ENCODE measurements at places on chromosomes 1 and 21.
A peak's percentile ranks its signal among the peaks of the same experiment; 100 is the strongest.

GRCh38 chr1:37593726-37594125, 2.0 kb downstream of the GNL2 start:
- no peak for DNase-seq

DNA sequence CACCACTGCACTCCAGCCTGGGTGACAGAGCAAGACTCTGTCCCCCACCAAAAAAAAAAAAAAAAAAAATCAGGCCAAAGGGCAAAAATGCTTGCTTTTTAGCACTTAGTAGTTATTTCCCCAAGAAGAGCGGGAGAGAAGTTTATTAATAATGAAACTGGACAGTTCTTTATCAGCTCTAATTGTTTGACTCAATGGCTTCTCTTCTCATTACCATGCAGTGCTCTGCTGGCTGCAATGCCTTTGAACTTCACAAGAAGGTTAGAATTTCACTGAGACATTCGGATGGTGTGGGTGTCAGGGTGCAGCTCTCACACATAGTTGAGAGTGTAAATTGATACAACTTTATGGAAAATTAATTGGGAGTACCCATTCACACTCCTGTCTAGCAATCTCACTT, 63.7 kb downstream of the EDARADD start:
- no peak for DNase-seq

- DNase-seq: no peak
These were observed 9.2 kb downstream of the GNB1 start for GRCh38 chr1:1881727-1882126.

- DNase-seq: no peak
These were observed 31.9 kb downstream of the ITSN1 start for GRCh38 chr21:33674226-33674625.

DNA sequence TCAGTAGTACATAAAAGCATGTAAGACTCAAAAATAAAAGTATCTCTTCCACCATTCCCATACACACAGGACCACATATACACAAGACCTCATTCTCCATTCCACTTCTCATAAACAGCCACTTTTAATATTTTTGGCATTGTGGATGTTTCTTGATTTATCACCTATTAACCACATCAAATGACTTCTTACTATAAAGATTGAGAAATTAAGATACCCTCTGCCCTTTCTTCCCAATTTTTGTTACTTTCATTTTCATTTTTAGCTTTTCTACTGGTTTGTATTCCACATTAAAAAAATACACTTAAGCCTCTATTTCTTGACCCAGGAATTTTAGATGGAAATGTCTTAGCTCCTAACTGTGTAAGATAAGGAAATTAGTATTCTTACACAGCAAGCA, 22.8 kb downstream of the AKT3 start:
- DNase-seq: no peak

DNA sequence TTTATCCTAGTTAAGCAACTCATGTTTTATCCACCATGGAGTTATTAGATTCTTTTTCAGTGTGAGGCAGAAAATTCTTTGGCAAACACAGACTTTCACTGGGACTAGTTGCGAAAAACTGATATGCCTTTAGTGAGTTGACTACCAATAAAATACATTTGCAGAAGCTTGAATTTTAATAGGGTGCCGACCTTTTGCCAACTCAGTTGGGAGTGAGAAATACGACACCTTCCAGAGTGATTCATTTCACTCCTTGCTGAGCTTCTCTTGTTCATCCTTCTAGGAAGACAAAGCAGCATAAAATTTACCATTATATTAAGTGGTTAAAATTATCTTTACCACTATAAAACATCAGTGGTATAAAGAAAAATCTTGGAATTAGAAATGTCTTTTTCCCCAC, 1.2 kb upstream of the KRTAP23-1 start:
- no peak for DNase-seq

GRCh38 chr1:27431601-27431940, 39.1 kb downstream of the GPR3 start:
- DNase-seq: no peak

DNA sequence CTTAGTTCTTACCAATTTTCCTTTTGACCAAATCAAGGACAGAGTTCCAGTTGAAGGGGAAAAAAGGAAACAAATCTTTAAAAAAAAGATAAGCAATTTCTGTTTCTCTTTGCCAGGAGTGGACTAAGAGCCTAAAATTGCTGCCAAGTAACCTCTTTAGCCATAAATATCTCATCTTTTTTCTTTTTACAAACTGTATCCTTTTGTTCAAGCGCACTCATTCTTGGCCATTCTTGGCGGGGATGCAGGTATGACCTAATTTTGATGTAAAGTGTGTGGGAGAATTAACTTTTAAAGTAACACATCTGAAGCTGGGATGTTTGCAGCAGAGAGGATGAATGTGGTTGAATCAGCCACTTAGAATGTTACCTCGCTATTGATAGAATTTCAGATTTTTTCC, 13.4 kb upstream of the KIF1B start:
- DNase-seq: no peak

DNA sequence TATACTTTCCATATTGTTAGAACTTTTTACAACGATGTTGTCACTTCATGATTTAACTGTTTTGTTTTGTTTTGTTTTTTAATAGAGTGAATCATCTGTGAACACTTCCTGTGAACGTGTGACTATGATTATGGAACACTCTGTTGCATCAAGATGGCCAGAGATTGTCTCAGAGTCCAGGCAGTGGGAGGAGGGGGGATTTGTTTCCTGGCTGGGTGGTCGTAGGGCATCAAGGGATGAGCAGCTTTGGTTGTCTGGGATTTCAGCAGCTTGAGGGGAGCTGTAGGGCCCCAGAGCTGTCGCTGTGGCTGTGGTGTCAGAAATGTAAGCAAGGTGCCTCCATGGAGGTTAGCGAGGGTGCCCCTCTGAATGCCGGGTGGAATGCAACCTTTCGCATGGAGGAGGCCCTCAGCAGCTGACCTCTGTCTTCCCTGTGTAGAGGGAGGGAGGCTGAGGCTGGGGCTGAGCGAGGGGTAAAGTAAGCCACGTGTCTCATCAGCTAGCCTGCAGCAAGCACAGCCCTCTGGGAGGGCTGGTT, 21.4 kb downstream of the NEK2 start:
- DNase-seq: peak; percentile 38

- DNase-seq: no peak
These were observed 80.6 kb downstream of the WLS start for GRCh38 chr1:68151690-68152089.

DNA sequence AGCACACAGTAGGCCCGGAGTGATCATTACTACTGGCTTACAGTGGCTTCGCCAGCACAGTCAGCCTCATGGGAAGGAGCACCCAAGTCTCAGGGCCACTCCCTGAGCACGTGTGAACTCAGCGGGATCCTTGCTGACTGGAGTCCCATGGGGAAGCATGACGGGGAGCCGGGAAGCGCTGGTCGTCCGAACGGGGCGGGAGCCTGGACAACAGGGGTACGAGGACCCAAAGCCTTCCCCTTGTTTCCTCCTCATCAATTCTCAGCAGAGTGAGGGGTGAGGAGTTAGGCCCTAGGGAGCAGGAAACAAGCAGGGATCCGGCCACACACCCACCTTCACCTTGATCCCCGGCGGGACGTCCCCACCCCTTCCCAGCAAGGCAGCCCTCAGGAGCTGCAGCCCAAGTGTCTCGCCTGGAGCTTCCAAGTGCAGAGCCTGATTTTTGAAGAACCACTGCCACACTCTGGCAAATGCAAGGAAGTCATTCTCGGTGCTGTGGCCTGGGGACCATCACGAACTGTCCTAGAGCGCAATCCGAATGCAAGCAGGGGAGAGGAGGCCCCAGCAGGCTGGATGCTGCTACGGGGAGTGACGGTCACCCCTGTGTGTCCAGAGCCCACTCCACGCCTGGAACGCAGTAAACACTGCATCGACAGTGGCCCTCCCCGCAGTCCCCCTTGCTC, 35.5 kb downstream of the TOMM20 start:
- peak; percentile 90 for DNase-seq

- no peak for DNase-seq
These were observed 593.2 kb downstream of the LRRIQ3 start for GRCh38 chr1:73604739-73605138.

- DNase-seq: no peak
These were observed 154.8 kb downstream of the TM2D1 start for GRCh38 chr1:61570191-61570590.

GRCh38 chr1:64440183-64440826, 29.6 kb upstream of the CACHD1 start:
- DNase-seq: no peak

GRCh38 chr21:37005548-37006485, 685 bp upstream of the RIPPLY3 start:
- DNase-seq: no peak

DNA sequence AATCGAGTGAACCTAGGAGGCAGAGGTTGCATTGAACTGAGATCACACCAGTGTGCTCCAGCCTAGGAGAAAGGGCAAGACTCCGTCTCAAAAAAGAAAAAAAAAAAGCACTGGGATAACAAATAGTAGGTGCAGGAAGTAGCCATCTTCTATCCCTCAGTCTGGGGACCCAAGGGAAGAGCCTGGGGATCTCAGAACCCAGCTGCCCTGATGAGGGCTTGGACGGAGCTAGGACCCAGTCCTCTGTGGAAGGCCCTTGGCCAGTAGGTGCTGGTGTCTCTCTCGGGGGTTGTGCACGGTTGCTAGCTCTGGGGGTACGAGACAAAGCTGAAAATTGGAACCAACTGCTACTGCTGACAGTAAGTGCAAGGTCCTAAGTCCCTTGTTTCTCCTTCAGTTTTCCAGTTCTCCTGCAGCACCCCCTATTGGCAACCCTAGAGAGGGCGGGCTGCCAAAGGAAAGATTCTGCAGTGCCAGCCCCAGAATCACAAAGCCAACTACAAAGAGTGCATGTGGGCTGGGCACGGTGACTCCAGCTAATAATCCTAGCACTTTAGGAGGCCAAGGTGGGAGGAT, 57.6 kb upstream of the KIF1B start:
- peak; percentile 2 for DNase-seq

DNA sequence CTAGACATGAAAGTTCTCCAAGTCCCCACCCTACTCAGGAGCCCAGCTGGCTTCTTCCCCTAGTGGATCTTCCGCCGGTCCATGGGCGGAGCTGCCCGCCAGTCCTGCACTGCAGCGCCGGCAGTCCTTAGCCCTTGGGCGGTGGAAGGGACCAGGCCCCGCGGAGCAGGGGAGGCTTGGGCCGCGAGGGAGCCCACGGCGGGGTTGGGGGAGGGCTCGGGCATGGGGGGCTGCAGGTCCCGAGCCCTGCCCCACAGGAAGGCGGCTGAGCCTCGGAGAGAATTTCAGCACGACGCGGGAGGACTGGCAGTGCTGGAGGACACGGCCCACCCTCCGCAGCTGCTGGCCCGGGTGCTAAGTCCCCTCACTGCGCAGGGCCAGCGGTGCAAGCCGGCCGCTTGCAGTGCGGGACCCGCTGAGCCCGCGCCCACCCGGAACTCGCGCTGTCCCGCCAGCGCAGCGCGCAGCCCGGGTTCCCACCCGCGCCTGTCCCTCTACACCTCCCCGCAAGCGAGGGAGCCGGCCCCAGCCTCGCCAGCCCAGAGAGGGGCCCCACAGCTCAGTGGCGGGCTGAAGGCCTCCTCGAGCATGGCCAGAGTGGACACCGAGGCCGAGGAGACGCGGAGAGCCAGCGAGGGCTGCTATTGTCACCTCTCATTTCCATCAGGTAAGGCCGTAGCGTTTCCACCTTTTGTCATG, 1398.6 kb downstream of the MRPL39 start:
- DNase-seq: no peak

- DNase-seq: no peak
These were observed 201.1 kb downstream of the GRIK1 start for GRCh38 chr21:29738730-29739129.

- no peak for DNase-seq
These were observed 1.3 kb downstream of the LSM10 start for GRCh38 chr1:36396359-36396758.

- no peak for DNase-seq
These were observed 8.8 kb upstream of the CDCP2 start for GRCh38 chr1:54161495-54162168.

GRCh38 chr1:230636575-230637148, 5.6 kb upstream of the COG2 start:
- DNase-seq: no peak

GRCh38 chr1:237795558-237795957, 95.2 kb downstream of the ZP4 start:
- no peak for DNase-seq

- DNase-seq: no peak
These were observed 2.6 kb upstream of the RNF2 start for GRCh38 chr1:185042737-185043136.

Data from SK-N-DZ (cell line).